Stimulated activated CD8-positive, alpha-beta memory T cell treated with anti-CD3 and anti-CD28 coated beads, Interleukin-15, amount 100 ng/mL, for 24 hours (primary cell): ENCODE measurements at places on chromosomes 2 and 18.

DNA sequence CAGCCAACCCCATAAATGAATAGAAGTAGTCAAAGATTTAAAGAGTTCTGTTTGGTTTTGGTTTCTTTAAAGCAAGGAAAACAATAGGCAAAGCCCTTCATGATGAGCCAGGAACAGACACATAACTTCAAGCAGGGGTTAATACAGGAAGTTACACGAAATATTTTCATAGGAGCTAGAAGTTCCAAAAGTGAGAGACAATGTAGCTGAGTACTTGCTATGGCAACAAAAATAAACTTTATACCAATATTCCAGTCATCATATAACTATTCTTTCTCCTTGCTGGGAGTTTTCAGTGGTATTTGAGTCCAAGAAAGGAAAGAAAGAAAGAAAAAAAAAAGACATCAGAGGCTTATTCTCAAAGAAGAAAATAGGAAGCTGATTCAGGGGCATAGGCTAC is 56.2 kb downstream of the COBLL1 start:
- no peak for DNase-seq

GRCh38 chr2:214481204-214481603 is 70.3 kb downstream of the VWC2L start:
- DNase-seq = no peak

- DNase-seq = no peak
These were observed 23.3 kb downstream of the SIX3 start for GRCh38 chr2:44964752-44965236.

DNA sequence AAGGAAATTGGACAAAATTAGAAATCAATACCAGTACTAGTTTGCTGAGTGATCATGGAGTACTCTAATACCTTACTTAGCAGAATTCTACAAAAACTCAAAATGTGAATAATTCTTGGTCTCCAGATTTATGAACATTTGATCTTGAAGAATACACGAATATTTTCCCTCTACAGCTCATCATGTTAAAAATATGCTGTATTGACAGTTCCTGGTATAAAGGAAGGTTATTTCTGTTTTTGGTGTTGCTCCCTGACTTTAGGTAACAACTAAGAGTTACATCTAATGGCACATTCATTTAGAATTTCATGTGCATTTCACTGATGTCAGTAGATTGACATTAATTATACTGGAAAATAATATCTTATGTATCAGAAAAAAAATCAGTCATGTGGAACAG is 479.2 kb upstream of the PKDCC start:
- DNase-seq = no peak

GRCh38 chr2:72032481-72033041 is 115.1 kb downstream of the CYP26B1 start:
- no peak for DNase-seq

GRCh38 chr18:78586586-78586985 is 393.0 kb upstream of the SALL3 start:
- DNase-seq = no peak

GRCh38 chr2:88038263-88039105 is 17.1 kb downstream of the KRCC1 start:
- DNase-seq = no peak

DNA sequence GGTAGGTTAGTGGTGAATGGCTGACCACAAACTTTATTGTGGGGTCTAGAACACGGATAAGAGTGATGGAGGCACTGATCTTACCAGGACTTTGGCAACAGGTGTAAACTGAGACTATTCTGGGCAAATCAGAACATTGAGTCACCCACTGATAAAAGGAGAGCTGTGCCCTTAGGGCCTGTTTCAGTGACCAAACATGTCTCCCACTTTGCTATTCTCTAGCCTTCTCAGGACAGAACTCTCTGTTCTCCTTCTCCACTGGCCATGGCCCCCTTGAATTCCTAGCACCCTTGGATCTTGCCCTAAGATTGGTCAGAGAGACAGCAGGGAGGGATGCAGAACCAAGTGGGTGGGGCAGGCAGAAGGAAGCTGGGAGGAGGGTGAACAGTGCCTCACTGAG is 18.3 kb downstream of the TRPM8 start:
- DNase-seq = no peak

DNA sequence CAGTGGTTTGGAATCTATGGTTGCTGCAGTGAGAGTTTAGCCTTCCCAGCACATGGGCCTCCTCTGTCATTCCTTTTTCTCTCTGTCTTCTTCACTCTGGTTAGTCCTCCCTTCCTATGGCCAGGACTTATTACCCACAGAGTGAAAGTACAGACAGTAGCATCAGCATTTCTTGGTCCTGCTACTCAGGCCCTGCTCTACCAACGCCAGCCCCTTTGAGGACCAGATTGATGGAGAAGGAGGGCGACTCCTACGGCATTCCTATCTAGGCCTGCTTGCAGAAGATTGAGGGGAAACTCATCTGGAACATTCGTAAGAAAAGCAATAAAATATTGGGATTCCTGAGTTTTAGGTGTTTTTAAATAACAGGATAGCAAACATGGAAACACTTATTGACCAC is 43.5 kb downstream of the BMP10 start:
- no peak for DNase-seq

DNA sequence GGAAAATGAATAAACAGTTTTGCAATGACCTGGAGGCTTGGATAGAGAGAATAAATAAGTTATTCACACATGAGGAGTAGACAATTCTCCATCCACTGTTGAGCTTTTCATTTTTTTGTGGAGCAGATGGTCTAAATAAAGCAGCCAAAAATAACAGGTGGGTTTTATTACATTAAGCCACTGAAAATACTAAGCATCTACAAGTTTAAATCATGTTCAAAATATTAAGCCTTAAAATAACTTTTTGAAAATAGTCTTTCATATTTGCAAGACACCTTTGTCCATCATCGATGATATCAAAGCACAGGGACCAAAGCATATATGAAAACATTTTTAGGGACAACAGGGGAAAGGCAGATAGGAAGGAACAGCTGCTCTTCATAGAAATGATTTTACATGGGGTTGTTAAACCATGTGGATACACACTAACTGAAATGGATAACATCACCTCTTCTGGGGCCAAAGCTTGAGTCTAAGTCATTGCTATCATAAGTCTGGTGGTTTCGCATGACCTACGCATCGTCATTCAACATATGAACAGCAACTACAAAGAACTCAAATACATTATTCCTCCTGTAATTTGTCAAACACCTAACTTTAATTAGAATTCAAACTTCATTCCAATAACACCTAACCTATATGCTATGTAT is 197.6 kb upstream of the CHST9 start:
- DNase-seq = no peak
